ENCODE measurements at places on chromosomes 2 and 18.

DNA sequence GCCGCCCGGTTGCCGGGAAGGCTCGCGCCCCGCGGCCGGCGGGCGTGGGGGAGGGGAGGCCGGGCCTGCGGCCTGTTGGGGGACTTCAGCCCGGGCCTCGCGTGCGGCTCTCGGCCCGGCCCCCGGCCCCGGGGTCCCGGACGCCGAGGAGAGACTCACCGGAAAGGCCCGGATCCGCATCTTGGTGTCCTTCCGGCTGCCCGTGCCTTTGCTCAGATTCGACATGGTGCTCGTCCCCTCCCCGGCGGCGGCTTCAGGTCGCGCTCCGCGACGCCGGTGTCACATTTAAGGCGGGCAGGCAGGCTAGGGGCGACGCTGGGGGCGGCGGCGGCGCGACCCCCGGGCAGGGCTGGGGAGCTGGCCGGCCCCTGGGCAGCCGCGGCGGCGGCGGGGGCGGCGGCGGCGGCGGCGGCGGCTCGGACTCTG lies 365 bp downstream of the CUL3 start:
- DNase-seq = peak; percentile 45

DNA sequence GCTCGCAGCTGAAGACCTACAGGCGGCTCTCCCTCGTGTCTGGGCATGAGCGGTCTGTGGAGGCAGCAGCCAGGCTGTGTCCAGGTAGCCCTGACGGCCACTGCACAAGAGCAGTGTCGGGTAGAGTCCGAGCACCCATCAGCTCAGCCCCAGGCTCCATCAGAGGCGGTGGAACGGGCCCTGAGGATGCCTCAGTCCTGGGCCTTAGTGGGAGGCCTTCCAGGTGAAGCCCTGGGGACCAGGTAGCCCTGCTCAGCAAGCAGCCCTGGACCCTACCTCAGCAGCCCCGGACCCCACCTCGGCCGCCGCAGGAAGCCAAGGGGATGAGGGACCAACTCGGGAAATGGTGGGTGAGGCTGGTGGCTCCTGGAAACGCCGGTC lies 21.3 kb upstream of the KLF11 start:
- DNase-seq = no peak

- no peak for DNase-seq
These were observed 27.9 kb upstream of the MBP start for GRCh38 chr18:77160515-77160914.

- DNase-seq = no peak
These were observed 10.9 kb upstream of the FZD7 start for GRCh38 chr2:202022755-202023154.

- no peak for DNase-seq
These were observed 24.8 kb upstream of the TUBB6 start for GRCh38 chr18:12283256-12283655.

DNA sequence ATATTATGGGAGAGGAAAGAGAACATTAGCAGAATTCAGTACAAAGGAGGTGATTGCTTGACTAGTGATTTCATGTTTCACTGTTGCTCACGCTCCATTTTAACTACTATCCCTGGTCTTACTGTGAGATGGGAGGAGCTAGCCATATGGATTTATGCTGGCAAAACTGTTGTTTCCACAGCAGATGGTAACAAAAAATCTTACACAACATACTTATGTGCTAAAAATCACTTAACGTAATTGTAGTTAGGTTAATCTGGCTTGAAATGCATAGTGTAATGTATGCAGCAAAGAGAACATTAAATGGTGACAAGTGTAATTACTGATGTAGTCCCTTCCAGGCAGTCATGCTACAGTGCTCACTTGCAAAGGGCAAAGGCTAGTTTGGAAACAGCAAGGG lies 155.6 kb upstream of the LYPD1 start:
- DNase-seq = no peak

GRCh38 chr2:158772306-158773078 lies 22.6 kb upstream of the DAPL1 start:
- no peak for DNase-seq

GRCh38 chr2:28096421-28096820 lies 205.9 kb downstream of the BABAM2 start:
- DNase-seq = no peak

DNA sequence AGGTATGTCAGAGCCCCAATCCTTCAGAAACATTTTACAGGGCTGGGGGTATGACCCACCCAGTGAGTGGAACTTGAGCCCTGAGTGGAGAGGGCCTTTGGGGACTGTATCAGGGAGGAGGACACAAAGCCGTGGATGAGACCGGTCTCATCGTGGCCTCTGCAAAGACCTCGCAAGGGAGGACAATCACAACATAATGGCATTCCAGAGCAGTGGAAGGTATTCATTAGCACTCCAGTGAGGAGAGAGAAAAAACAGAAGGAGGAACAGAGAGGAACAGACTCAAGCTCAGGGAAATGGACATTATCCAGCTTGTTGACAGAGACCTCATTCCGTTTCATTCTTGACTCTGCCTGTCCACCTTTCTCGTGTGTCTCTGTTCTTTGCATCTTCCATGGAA lies 38.8 kb upstream of the CTAGE1 start:
- DNase-seq = no peak

DNA sequence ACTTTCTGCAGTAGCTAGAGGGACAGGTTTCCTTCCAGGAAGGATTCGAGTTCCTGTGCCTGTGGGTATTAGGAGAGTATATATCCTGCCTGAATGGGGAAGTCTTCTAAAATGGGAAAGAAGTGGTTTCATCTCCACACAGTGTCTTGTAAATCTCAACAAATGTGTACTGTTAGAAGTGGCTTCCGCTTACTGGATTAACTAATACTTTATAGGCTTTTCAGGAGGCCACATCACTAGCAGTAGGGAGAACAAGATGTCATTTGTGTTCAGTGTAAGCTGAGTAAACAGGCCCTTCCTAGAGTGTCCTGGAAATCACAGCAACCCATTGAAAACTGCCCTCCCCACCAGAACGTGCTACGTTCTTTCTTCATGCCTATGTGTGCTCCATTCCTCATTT lies 12.5 kb upstream of the POLR1B start:
- no peak for DNase-seq

DNA sequence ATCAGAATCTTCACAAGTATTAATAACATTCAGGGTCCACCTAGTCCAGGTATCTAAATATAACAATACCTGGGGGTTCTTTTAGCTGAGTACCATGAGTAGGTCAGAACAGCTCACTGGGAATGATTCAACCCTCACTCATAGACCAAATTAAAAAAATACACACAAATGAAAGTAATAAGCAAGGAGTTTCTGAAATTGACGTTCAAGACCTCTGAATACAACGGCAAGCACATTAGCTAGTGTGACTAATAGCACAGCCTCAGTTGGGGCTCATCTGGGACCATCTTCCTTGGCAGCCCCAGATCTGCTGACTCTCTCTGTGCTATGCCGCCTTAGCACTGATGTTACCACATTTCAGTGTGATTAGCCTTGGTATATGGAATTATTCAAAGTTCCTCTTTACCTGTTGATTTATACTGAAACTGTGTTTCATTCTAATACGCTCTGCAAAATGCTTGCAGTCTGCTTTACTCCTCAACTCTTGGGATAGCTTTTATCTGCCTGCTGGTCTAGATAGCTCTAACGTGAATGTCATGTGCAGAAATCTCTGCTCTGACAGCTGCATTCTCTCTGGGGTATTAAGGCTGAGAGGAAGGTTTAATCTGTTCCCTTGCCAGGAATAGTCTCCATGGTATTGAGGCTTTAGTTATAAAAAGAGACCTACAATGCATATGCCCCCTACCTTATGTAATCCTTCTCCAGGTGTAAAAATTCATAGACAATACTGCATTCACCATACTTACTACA lies 153.3 kb downstream of the METTL4 start:
- no peak for DNase-seq

- no peak for DNase-seq
These were observed 34.7 kb downstream of the ANTXR1 start for GRCh38 chr2:69047625-69048145.

DNA sequence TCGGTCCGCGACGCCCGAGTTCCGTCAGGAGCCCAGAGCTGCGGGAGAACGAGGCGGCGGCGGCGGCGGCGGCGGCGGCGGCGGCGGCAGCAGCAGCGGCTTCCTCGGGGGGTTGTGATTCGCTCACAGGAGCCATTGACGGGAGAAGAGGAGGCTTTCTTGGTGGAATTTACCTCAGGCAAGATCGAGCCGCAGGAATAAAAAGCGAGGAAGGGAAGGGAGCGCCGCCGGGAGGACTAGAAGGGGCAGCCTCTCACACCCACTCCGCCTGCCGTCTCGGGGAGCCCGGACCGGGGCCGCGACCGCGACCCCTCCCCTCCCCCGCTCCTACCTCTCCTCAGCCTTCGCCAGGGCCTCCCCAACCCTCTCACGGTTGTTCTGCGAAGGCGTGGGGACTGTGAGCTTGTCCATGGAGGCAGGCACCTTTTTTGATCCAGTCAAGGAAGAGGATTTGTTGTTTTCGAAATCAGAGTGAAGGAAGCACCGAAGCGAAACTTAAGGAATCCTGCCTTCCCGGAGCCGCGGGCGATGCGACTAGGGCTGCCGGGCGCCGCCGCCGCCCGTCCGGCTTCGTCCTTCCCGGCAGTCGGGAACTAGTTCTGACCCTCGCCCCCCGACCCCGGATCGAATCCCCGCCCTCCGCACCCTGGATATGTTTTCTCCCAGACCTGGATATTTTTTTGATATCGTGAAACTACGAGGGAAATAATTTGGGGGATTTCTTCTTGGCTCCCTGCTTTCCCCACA lies 506 bp downstream of the BMPR2 start:
- peak; percentile 8 for DNase-seq

GRCh38 chr2:127690696-127691095 lies 10.6 kb upstream of the SFT2D3 start:
- no peak for DNase-seq

- no peak for DNase-seq
These were observed 359.9 kb upstream of the FSHR start for GRCh38 chr2:49514201-49514600.

DNA sequence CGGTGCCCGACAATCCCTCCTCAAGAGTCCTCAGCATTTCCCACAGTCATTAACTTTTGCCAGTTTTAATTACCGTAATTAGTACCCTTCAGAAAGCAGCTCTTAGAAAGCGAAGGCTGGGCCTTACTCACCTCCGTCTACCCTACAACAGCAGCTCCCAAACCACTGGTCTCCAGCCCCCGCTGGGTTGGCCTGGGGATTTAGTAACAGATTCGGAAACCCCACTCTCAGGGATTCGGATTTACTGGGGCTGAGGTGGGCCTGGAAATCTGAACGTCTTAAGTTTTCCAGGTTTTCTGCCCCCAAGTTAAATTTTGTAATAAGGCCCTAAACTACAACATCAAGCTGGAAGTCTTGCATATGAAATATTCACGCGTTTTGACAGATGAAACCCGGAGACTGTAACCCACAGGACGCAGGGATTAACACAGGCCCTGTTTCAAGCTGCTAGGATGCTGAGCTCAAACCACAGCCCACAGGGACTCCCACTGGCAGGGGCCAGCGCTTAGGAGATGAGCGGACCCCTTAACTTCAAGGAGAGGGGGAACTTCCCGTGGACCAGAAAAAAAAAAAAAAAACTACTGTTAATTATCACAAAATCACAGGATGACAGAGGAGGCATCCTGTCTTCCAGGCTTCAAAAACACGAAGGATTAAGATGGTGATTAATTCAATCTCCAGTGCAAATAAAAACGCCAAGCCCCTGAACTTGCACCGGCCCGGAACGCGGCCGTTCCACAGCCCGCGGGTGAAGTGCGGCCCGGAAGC lies 985 bp downstream of the ILKAP start:
- no peak for DNase-seq

DNA sequence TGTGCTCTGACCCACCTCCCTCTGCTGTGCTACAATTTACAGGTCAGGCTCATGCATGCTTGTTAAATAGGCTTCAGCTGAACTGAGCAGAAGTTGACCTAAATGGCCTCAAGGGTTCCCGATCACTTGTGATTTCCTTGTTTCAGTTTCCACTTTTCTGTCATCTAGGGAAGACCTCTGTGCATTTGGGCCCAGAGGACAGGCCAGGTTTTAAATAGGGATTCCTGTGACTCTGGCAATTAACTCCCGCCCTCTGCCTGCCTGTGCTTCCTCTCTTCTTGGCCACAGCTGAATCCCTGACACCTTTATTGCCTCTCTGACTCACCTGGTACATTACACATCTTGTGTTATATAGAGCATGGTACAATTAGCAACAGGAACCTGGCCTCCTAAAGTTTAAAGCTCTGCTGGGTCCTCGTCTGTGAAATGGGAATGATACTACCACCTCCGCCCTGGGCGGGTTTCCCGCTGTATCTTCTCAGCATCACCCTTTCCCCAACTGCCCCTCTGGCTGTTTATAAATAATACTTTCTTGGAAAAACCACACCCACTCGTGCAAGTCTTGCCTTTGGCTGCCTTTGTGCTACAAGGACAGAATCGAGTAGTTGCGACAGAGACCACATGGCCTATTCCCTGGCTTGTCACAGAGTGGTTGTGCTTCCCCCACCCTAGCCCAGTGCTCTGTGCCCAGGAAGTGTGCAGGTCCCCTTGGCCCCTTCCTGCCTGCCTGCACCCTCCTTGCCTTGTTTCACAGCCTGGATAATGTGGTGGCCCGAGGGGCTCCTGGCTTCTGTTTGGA lies 7.9 kb downstream of the CABLES1 start:
- no peak for DNase-seq

- DNase-seq = no peak
These were observed 143.3 kb upstream of the BCL2L11 start for GRCh38 chr2:110977403-110977802.

DNA sequence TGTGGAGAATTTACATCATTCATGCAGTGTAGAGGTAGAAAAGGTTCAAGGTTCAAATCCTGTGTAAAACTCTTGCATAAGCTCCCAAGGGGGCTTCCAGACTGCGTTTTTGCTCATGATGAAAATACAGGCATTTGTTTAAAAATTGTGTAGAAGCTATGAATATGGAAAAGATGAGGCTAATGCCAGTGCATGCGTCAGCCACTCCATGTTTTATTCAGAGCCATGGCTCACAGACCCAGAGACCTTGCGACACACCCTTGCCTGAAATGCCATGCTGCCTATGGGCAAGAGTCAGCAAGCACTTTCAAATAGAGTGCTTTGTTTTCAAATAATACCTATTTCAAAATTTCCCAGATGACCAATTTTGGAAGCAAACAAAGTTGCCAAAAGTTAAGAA lies 262.3 kb downstream of the TRIB2 start:
- DNase-seq = no peak

DNA sequence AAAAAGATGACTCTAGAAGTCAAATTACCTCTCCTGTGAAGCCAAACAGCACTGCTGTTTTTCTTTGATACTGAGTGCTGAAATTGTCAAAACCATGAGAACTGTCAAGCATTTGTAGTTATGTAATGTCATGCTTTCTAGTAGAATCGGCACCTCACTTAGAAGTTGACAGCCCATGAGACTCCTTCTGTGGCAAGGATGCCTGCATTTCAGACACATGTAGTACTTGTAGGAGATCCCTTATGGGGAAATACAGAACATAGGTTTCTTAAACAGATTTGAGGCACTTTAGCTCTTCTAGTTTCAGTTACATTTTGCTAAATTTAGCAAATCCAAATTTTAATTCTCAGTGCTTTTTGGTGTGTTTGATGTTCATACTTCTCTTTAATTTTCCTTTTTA lies 15.7 kb downstream of the ZNF407 start:
- no peak for DNase-seq

Measured in stimulated activated CD4-positive, alpha-beta T cell treated with anti-CD3 and anti-CD28 coated beads, Interleukin-12 subunit alpha, Interleukin-12 subunit beta, amount 100 ng/mL, for 24 hours (primary cell).